ENCODE measurements at places on chromosomes 1 and 21.
A peak's percentile ranks its signal among the peaks of the same experiment; 100 is the strongest.

DNA sequence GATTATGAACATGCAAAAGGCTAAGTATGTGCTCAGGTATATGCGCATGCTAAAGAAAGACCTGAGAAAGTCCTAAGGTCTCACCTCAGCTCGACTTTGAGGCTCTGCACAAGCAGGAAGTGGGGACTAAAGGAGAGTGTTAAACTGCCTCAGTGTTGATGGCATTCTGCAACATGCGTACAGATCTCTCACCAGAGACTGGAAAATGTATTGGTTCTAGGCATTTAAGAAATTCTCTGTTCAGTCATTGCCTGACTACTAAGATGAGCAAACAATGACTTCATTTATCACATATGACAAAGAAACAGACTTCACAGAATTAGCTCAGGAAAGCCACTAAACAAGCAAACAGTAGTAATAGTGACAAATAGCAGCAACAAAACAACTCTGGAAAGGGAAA, 90.8 kb downstream of the USH2A start:
- DNase-seq, result no peak

DNA sequence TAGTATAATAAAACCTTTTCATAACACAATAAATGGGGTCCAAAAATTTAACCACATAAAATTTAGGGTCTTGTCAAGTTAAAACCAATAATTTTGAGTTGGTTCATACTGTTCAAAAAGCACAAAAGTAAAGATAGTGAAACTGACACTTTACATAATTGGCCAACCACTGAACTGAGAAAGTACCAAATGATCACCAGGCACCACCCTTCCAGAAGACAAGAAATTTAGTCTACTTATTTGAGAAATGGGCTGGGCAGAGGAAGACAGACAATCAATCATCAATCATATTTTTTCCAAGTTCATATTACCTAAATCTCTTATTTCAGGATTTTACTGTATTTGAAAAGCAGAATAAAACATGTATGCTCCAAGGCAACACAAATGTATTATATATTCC, 6.5 kb upstream of the GOLPH3L start:
- no peak for DNase-seq

DNA sequence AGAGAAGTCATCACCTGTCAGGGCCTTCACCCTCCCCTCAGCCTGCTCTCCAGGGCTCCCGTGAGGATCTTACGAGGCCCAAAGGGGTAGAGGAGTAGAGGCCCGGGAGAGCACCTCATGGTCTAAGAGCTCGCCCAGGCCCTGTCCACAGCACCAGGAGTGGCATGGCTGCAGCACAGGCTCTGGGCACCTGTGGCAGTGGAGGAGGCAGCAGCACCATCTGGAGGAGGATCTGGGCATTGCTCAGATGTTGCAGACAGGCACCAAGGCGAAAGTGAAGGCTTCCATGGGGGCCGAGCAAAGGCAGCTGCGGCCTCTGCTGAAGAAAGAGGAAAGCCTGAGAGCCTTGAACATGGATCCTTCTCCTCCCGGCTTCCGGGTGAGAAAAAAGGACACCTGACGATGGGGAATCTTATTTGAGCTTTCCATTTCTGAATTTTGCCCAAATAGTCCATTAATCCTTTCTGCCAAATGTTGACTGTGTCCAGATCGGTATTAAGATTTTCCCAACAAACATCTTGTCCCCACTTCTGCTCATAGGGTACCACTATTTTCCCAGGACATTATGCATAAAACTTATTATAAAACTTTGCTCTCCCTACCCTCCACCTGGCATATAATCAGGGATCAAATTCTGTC, 604.7 kb downstream of the PTPRC start:
- DNase-seq, result peak; percentile 5

DNA sequence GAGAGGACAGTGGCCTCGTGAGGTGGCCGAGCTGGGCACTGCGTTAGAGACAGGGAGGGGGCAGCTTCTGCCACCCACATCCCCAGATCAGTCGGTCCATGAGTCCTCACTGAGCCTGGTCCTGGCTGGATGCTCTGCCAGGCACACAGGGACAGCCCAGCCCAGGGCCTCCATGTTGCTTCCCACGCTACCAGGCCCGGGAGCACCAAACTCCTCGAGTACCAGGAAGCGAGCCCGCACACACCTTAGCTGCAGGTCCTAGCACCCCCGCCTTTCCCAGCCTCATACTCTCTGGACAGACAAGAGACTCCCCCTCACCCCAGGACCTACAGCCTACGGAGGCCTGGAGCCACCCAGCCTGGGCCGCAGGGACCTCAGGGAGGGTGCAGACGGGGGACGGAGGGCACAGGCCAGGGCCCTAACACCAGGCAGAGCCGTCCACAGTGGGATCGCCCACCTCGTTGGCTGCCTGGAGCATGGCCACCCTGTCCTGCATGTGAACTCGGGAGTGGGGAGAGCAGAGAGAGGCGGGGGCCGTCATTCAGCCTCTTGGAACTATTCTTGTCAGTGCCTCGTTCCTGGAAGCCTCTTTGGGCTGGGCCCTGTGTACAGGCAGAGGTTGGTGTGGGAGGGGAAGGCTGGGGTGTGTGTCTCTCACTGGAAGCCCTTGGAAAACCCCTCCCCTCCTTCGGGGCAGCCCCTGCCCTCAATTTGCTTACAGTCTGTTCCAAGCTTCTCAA, 90.9 kb upstream of the RUNX3 start:
- DNase-seq, result no peak

- DNase-seq, result no peak
Measured at GRCh38 chr21:46168659-46169386, 13.4 kb upstream of the FTCD start.

DNA sequence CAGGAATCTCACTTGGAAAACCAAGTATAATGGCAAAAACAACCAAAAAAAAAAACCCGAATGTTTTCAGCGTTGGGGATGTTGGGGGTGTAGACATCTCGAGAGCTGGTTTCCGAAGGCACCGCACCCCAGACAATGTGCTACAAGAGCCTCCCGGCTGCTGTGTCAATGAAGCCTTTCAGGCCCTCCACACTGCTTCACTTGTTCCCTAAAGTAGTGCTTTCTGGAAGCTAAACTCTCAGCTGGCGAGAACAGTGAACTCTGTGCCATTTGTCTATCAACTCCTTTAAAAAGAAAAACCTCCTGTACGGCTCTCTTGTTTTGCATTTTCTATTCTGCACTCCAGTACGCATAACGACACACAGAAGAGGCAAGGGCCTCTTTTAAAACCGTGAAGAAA, 32.5 kb downstream of the PLEKHO1 start:
- no peak for DNase-seq

- DNase-seq, result no peak
Measured at GRCh38 chr1:15618655-15619525, 1.6 kb downstream of the DDI2 start.

DNA sequence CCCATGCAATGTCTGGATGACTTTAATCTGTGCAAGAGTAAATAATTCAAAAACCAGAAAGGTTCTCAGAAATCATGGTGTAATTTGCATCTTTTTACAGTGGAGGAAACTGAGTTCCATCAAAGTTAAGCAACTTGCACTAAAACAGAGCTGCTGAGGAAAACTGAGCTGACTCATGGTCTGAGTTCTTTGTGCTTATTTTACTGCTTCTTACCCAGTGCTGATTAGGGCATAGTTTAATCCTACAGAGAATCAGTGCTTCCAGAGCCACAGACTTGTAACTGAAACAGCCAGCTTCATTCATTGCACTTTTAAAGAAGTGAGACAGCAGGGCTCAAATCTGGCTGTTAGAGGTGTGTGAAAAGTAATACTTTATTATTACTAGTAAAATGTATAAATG, 10.9 kb upstream of the RWDD3 start:
- DNase-seq, result no peak

GRCh38 chr1:173422456-173422976, 54.6 kb upstream of the PRDX6 start:
- DNase-seq, result no peak

DNA sequence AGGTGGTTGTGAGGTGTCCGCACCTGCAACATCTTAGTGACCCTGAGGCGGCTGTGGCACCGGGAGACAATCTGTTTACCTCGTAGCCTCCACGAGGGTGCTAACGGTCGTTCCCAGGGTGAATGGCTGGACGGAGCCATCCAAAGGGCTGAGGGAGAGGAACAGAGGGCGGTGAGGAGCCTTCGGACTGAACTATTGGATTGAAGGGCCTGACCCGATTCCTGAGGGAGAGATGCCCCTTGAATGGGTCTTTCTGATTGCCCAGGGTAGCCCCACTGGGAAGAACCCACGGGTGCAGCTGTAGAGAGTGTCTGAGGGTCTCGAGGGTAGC, 2.3 kb downstream of the NR5A2 start:
- DNase-seq, result no peak

GRCh38 chr1:234135501-234135900, 231.0 kb downstream of the SLC35F3 start:
- DNase-seq, result no peak

- no peak for DNase-seq
Measured at GRCh38 chr1:196302420-196302819, 305.8 kb downstream of the KCNT2 start.

All from GM12892 (cell line).